Neural progenitor cell (in vitro differentiated cells): ENCODE measurements at places on chromosomes 6 and 20. TPM values are rescaled to one million over a fixed set of nuclear protein-coding genes. Genes with fewer than 3 reads are reported as not detected.

GRCh38 chr20:6184086-6184485, 61.3 kb upstream of the FERMT1 start:
- no peaks in the 10 kb centered on the region for H3K4me1 ChIP-seq
- DNase-seq, result no peak

The IRAK1BP1 gene
- total RNA-seq, result 9.3 and 13.8 TPM in 2 replicates

DNA sequence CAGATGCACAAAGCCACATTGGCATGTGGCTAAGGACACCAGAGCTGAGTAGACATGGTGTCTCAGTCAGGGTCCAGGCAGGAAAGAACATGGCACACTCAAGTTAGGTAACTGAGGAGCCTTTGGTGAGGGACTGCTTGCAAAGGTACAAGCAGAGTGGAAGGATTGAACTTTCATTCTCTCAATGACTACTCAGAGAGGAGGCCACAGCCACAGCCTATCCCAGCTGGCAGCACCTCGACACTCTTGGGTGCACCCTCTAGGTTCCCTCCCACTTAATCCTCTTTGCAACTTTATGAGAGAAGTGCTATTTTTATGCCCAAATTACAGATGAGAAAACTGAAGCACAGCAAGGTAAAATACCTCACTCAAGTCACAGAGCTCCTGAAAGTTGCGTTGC, 73.4 kb downstream of the ISM1 start:
- no peaks in the 10 kb centered on the region for H3K36me3 ChIP-seq
- H3K4me1 ChIP-seq, result no peaks in the 10 kb centered on the region
- H3K4me3 ChIP-seq, result no peak overlapping the region
- no peaks in the 10 kb centered on the region for H3K27me3 ChIP-seq
- H3K27ac ChIP-seq, result no peak overlapping the region

DNA sequence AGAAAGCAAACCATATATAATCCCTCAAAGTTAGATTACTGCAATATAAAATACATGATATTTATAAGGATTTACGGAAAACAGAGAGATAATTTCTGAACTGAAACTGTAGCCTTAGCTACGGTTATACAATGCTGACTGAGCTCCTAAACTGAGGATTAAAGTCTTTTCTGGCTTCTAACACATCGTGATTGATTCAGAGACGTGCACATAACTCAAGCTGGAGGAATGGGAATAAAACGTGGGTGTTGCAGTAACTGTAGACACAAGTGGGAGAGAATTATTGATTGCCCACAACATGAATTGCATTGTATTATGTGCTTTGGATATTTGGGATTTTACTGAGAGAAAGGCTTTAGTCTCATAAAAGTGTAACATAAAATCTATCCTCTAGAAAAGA, 418.0 kb upstream of the OPRM1 start:
- H3K36me3 ChIP-seq, result no peaks in the 10 kb centered on the region
- H3K27ac ChIP-seq, result no peak overlapping the region
- peaks cover 9% of the 10 kb centered on the region for H3K4me1 ChIP-seq
- no peak for DNase-seq
- H3K27me3 ChIP-seq, result no peaks in the 10 kb centered on the region

DNA sequence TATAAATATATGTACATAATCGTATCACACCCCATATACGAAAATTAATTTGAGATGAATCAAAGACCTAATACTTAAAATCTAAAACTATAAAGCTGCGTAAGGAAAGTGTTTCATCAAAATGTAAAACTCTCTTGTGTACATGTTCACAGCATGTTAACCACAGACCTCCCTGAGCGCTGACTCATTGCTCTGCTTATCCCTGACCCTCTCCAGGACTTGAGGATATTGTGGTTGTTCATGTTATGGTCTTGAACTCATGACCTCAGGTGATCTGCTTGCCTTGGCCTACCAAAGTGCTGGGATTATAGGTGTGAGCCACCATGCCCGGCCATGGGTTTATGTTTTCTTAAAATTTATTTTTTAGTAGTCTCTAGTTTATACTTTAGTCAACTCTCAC, 14.2 kb downstream of the FAM83B start:
- no peaks in the 10 kb centered on the region for H3K36me3 ChIP-seq
- H3K4me3 ChIP-seq, result no peak overlapping the region
- peaks cover 4% of the 10 kb centered on the region for H3K4me1 ChIP-seq
- DNase-seq, result no peak
- H3K27me3 ChIP-seq, result no peaks in the 10 kb centered on the region
- H3K27ac ChIP-seq, result no peak overlapping the region
